ENCODE measurements at places on chromosomes 7 and 10.

GRCh38 chr7:14761510-14762296 lies 140.8 kb downstream of the DGKB start:
- no peak for DNase-seq

DNA sequence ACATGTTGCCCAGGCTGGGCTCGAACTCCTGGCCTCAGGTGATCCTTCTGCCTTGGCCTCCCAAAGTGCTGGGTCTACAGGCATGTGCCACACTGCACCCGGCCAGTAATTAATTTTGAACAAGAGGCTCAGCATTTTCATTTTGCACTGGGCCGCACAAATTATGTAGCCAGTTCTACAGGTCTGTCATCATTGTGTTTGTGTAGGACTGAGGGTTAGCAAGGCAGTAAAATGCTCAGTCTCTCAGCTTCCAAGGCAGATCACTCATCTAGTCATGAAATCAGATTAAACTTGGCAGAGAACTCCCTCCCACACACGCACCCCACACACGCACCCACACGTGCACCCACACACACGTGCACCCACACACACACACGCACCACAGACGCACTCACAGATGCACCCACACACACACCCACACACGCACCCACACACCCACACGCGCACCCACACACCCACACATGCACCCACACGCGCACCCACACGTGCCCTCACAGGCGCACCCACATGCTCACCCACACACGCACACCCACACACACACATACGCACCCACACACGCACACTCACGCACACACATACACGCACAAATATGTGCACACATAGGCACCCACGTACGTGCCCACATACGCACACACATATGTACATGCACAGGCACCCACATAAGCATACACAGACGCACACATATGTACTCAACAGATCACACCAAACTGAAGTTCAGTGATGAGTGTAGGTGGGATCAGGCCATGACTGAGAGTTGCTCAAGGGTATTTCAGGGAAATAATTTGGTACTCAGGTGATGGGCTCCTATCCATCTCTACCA lies 27.8 kb upstream of the PROSER2 start:
- DNase-seq, result no peak

GRCh38 chr7:20038676-20039075 lies 178.5 kb downstream of the MACC1 start:
- no peak for DNase-seq

DNA sequence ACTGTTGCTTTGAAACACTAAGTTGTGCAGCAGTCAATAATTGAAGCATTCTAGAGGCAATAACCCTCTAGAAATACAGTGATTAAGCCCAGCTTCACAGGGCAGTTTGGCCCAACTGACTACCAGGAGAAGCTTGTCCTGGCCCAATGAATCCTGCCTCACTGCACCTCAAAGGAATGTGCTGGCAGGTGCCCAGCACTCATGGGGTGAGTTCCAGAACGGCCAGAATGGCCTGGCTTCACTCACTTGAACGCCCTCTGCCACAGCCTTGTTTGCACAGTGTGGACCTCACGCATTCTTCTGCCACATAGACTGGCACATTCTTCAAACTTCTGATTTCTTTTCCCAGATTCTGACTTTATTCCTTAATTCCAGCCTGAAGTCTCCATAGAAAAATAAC lies 6.6 kb upstream of the ITIH2 start:
- no peak for DNase-seq

DNA sequence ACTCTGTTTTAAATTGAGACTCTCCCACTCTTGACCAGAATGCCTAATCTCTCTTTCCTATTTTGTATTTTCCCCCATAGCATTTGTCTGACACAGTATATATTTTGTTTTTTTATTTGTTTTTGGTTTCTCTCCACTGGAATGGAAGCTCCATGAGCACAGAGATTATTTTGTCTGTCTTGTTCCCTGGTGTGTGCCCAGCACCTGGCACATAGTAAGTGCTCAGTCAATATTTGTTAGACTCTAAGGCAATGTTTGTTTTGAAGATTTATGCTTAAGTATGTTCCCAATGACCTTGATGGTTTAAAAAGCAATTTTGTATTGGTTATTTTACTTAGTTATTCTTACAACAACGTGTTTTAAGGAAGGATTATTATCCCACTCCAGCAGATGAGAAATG lies 201.8 kb downstream of the DYNC1I1 start:
- no peak for DNase-seq

- no peak for DNase-seq
Observed at GRCh38 chr10:97065686-97066660, 119.8 kb downstream of the SLIT1 start.

DNA sequence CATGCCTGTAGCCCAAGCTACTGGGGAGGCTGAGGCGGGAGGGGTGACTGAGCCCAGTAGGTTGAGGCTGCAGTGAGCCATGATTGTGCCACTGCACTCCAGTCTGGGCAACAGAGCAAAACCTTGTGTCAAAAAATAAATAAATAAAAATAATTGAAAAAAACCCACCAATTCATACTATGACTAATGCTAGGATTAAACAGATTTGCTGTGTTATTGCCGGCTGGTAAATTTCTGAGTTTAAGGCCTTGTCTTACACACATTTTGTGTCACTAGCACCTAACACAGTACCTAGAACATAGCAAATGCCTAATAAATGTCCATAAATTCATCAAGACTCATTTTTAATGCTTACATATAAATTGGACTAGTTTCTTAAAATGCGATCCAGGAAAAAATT lies 8.7 kb downstream of the ESYT2 start:
- DNase-seq, result no peak

DNA sequence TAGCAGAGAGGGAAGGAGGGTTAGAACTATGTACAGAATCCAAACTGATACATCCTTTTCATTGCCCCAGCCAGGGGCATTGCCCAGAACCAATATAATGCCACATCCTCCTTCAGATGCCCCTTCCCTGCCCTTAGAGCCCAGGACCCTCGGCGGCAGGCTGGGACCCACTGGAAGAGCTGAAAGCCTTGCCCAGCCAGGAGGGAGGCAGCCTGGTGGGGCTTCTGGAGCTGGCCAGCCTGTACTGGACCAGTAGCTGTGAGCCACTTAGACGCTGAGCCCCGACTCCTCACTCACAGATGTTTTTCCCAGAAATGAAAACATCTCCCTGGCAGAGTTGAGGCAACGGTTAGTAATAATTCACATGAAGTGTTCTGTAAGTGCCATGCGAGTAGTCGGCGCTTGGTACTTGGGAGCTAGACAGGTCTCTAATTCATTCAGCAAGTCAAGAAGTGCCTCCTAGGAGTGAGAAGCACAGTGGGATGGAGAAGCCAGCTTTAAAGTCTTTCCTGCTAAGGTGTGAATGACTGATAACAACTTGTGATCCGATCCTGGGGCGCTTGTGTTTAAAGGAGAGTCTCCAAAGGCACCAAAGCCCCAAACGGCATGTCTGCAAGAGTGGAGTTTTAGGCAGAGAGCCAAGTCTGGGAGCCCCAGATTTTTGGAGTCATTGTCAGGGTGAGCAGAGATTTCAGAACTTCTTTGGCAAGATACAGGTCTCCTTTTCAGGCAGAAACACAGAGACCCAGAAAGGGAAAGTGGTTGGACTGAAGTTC lies 9.8 kb downstream of the VSIR start:
- DNase-seq, result no peak

GRCh38 chr10:48714088-48714487 lies 29.4 kb downstream of the WDFY4 start:
- no peak for DNase-seq

DNA sequence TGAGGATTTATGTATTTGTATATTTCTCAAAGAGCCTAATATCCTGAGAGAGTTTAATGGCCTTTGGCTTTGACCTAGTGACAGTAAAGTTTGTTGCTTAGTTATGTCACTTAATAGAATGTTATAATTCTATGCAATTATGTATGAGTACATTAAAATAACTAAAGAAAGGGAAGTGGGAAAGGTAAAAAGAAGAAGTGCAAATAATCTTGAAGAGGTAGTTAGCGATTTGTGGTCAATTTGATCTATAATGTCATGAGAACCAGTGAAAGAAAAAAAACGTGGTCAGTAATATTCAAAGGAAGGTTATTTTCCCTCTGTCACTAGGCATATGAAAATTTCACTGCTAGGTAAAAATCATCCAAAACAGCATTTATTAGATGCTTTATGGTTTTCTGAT lies 143.4 kb upstream of the LSM8 start:
- no peak for DNase-seq

DNA sequence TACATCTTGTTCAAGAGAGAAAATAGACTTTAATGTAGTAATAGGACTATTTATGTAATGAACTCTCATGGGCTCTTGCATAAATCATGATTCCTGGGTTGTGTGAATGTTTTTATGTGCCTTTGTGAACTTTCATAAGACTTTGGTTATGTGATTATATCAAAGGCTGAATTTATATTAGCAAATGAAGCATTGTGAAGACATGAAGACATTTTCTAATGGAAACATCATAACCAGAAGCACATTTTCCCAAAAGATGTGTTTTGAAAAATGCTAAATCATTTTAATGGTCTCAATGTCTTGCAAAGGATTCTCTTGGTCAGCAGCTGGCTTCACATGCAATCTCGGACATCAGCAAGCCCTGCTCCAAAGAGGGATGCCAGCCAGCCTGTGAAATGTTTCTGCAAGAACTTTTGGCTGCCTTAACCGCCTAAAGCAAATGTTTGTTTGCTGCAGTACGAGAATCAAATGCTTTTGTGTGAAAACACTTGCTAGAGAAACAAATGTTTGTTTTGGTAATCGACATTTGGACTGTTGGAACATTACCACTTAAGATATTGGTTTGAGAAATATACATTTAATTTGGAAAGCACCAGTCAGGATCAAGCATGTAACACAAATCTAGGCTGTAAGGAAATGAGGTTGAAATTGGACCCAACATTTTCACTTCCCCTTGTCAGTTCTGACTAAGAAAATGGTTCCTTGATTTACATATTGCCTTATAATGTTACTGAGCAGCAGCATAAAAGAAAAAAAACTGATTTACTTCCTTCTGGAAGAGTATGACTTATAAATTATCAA lies 102.1 kb downstream of the RTKN2 start:
- DNase-seq, result no peak

- DNase-seq, result no peak
Observed at GRCh38 chr7:152597507-152597906, 78.4 kb downstream of the XRCC2 start.

GRCh38 chr7:95056901-95057300 lies 149.5 kb downstream of the PPP1R9A start:
- no peak for DNase-seq

DNA sequence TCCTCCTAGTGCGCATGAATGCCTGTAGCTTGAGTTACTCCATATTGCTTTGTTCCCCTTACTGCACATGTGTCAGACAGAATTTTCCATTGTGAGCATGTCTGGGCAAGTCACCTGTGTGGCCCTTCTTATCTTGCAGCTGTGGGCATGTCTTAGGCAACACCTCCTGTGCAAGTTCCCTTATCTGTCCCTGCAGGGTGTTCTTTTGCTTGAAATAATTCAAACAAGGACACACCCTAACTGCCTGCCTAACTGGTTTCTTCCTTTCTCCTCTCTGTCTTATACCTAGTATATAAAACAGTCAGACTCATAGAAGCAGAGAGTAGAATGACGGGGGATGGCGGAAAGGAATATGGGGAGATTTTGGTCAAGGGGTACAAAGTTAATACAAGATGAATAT lies 421.1 kb upstream of the SORCS1 start:
- no peak for DNase-seq

DNA sequence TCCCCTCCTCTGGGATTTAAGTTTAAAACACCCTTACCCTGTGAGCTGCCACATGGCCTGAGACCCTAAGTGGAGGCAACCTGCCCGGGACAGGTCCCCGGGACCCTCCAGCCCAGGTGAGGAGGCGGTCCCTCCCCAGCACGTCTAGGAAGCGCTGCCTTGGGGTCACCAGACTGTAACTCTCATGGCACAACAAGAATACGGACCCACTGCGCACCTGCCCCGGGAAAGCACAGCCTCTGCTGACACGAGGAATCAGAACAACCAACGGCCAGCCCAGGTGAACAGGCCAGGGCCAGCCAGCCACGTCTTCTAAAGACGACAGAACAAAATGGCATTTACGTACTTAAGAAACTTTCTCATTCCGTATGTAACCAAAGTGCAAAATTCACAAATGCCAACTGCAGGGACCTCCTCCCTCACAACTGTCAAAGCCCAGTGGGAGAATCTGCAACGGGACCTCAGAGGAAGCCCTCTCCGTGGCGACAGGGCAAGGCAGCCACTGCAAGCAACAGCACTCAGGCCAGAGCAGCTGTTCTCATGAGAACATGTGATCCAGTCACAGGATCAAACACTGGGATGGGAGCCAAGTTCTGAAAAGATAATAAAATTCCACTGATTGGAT lies 208.4 kb downstream of the DIP2C start:
- DNase-seq, result no peak

DNA sequence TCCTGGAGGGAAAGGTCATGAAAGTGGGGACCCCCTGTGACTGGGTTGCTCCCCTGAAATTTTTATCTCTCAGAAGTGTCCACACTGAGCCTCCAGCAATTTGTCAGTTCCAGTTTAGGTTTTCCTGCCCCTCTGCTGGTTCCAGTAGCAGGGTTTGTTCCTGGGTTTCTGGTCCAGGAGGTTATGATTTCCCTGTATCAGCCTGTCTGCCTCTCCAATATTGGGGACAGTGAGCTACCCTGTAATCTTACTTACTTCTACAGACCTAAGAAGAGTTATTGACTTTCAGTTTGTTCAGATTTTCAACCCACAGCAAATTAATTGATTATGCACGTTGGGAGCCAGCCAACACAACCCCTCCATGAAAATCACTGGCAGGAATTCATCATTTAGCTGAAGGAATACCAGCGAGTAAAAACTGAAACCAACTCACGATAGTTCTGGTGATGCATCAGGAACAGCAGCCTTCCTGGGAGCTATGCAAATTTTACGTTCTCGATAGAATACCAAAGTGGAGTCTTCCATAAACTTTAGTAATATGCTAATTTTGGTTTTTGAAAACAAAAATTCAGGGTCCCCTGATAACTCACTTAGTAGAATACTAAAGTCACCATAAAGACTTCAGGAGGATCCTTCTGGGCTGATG lies 31.3 kb upstream of the IL15RA start:
- no peak for DNase-seq

DNA sequence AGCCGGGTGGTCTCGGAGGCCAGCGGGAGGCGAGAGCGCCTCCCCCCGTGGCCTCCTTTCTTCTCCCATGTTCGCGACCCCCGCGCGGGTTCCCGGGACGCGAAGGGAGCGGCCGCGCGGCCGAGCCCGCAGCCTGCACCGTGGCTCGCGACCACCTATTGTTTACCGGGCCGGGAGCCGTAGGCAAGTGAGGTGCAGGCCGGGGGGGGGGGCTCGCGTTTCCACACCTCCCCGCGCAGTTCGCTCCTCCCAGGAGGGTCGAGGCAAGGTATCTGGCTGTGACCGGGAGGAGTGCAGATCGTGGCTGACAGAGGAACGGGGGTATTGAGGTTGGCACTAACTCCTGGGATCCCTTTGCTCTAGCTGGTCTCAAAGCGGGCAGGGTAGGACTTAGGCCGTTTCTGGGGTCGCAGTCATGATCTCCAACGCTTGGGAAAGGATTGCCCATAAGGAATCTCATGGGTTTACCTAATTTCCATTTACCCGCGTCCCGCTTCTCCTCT lies 734 bp downstream of the PTPN12 start:
- peak; percentile 39 for DNase-seq
